ENCODE measurements at places on chromosomes 16 and 17.

- DNase-seq: no peak
Measured at GRCh38 chr17:9987779-9988585, 82.9 kb upstream of the RCVRN start.

DNA sequence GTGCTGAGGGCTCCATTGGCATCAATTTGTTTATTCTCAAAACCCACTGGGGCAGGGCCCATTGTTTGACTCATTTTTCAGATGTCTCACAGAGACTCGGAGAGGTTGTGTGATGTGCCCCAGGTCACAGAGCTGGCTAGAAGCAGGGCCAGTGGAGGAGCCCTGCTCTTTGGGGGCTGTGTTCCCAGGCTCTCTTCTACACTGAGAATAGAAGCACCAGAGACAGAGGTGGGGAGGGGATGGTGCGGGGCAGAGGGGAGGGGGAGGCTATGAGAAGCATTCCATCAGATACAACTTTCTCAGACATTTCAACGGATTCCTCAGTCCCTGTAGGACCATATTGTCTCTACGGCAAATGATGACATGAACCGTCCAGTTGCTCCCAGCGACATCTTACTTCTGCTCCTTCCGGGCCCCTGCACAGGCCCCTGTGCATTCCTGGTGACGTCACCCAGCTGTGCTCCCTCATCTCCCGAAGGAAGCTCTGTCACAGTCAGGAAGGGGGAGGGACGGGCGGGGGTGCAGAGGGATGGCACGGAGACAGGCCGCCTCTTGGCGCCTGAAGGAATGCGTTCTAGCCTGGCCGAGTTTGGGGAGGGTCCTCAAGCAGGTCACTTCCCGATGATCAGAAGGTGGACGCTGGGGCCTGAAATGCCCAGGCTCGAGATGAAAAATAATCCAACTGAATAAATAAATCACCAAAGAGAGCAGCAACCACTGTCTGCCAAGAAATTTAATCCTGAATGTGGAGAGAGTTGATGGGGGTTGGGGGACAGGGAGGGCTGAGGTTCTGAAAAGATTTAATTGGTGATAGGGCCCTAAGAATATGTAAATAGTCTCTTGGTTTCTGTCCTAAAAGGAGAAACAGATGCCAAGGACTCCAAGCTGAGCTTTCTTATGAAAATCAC, 114.1 kb downstream of the NOG start:
- no peak for DNase-seq

DNA sequence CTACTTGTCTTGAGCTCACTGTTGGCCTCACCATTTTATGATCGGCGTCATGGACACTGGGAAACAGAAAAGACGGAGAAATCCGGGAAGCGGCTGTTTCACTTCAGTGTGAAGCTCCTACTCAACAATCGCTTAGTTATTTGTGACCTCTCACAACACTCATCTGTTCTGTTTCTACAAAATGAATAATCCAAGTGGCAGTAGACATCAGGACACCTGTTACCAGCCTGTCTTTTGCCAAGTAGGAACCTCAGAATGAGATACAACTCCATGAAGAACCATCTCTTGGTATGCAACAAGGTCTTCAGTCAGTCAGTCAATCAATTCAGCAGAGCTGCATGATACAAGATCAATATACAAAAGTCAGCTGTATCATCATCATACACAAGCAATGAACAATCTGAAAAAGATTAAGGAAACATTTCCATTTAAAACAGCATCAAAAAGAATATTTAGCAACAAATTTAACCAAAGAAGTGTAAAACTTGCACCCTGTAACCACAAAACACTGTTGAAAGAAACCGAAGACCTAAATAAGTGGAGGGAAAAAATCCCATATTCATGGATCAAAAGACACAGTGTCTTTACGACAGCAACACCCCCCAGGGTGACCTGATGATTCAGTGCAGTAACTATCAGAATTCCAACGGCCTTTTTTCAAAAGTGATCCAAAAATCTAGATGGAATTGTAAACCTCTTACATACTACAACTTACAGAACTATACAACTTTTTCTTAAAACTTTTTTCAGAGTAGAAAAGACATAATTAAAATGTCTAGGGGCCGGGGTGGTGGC, 63.4 kb downstream of the ANKRD11 start:
- no peak for DNase-seq

DNA sequence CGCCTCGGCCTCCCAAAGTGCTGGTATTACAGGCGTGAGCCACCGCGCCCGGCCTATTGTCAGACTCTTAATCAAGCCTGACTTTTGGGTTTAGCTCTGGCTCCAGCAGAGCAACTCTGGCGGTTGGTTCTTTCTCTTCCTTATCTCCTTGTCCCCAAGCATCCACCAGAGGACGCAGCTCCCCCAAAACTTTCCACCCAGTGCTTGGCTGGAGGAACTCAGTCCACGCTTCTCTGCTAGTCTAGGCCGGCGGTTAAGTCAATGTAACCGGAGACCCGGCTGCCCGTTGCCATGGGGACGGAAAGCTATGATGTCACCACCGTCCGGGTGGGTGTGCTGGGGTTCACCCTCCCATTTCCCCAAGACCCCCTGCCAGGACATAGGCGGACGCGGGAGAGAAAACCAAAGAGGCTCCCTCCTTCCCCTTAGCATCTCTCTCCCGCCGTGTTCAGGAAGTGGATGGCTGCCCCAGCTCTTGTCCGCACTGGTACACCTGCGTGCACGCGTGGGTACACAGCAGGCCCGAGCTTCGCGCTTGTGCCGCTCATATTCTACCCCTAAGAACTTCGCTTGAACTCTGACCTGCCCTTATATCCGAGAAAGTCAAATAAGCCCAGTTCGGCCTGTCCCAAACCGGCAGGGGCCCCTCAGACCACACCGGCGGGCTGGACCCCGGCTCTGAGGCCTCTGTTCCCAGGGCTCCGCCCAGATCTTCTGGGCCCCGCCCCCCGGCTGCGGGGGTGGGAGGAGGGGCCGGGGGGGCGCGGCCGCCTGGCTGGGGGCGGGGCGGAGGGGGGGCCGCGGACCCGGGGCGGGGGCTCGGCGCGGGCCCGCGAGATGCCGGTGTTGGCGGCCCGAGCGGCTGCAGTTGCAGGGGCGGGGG, at the start of gene RND2:
TSS of gene RND2 (plus strand) at position 825 of the 883 bp plus-strand sequence. CDS start 117 bp downstream, outside the sequence.
- peak; percentile 81 for DNase-seq

GRCh38 chr17:18025241-18025944, 13.6 kb downstream of the ATPAF2 start:
- DNase-seq: no peak

GRCh38 chr16:50679266-50679665, 1.8 kb downstream of the SNX20 start:
- no peak for DNase-seq
